ENCODE measurements at places on chromosomes 6 and 20.

GRCh38 chr20:33442136-33443005, 1.2 kb downstream of the SNTA1 start:
- no peaks in the 10 kb centered on the region for H3K36me3 ChIP-seq
- H3K27me3 ChIP-seq, result no peaks in the 10 kb centered on the region
- peaks cover 20% of the 10 kb centered on the region for H3K4me1 ChIP-seq
- no peak overlapping the region for H3K27ac ChIP-seq
- no peak for DNase-seq

DNA sequence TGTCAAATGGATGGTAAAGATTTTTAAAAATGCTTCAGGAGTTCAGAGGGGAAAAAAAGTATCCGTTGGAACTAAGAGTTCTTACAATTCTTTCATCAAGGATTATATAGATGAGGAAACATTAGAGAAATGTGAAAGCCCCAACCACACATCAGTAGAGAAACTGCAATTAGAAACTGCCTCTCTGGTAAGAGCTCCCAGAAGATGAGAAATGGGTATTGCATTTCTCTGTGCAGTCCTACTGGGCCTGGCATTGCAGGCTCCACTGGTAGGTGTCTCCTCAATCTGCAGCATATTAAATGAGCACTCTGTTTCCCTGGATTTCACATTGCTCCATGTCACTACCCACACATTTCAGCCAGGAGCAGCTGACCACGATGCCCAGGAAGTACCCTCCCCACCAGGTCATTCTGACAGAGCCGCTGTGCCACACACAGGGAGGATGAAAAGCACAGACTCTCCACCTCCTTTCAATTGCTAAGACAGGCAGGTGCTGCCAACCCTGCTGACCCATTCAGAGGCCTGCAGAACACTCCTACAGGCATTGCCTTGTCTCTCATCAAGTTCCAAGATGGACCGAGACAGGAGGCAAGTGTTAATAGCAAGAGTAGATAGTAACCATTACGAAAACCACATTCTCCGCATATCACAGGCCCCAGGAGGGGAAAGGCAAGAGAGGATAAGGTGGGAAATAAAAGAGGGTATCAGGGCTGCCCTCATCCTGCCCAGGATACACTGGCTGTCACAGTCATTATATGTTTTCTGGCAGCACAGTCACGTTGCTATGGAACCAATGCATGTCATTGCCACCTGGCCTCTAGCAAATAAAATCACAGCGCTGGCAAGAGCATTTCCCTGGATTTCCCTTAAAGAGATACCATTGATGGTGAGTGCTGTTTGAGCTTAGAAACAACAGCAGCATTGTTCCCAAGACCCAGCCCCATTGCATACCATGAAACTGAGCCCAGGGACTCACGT, 241.7 kb downstream of the ATXN1 start:
- DNase-seq, result no peak
- H3K4me1 ChIP-seq, result peaks cover 13% of the 10 kb centered on the region
- H3K4me3 ChIP-seq, result no peak overlapping the region

DNA sequence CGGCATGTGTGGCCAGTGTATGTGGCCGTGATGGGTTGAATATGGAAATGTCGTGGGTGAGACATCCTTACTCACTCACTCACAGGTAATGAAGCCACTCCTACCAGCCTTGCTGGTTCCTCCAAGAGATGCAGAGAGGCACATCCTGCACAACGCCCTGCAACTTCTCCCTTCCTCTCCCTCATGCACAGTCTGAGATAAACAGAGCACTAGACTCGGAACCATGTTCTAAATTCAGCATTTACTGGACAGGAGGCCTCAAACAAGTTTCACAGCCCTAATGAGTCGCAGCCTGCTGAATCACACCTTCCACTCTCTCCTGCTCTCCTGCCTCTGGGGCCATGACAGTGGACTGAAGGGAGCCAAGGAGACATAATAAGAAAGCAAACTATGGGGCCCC, 91.2 kb downstream of the ISM1 start:
- H3K27ac ChIP-seq, result no peak overlapping the region
- no peak overlapping the region for H3K4me3 ChIP-seq
- H3K27me3 ChIP-seq, result no peaks in the 10 kb centered on the region
- no peaks in the 10 kb centered on the region for H3K4me1 ChIP-seq

GRCh38 chr6:5394280-5394679, 133.0 kb downstream of the FARS2 start:
- no peaks in the 10 kb centered on the region for H3K27me3 ChIP-seq
- no peak overlapping the region for H3K4me3 ChIP-seq
- no peak overlapping the region for H3K27ac ChIP-seq
- H3K4me1 ChIP-seq, result no peaks in the 10 kb centered on the region

DNA sequence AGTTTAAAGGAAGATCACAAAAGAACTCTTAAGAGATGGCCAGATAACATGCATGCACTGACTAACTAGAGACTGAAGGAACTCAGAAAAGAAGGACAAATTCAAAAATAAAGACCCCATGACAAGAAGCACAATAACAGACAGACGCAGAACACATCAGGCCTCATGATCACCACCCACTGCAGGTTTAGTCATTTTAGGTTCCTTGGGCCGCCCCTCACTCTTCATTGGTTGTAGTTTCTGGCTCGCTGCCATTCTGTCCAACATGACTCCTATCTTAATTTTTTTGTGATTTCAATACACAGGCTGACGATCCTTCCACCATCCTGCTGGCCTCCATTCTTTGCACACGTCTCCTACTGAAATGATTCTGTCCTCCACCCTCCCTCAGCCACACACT, 21.6 kb downstream of the STX7 start:
- no peak overlapping the region for H3K27ac ChIP-seq
- H3K36me3 ChIP-seq, result peaks cover 38% of the 10 kb centered on the region
- peaks cover 8% of the 10 kb centered on the region for H3K4me1 ChIP-seq
- no peaks in the 10 kb centered on the region for H3K27me3 ChIP-seq
- peak overlapping the region; percentile 71 for H3K4me3 ChIP-seq

DNA sequence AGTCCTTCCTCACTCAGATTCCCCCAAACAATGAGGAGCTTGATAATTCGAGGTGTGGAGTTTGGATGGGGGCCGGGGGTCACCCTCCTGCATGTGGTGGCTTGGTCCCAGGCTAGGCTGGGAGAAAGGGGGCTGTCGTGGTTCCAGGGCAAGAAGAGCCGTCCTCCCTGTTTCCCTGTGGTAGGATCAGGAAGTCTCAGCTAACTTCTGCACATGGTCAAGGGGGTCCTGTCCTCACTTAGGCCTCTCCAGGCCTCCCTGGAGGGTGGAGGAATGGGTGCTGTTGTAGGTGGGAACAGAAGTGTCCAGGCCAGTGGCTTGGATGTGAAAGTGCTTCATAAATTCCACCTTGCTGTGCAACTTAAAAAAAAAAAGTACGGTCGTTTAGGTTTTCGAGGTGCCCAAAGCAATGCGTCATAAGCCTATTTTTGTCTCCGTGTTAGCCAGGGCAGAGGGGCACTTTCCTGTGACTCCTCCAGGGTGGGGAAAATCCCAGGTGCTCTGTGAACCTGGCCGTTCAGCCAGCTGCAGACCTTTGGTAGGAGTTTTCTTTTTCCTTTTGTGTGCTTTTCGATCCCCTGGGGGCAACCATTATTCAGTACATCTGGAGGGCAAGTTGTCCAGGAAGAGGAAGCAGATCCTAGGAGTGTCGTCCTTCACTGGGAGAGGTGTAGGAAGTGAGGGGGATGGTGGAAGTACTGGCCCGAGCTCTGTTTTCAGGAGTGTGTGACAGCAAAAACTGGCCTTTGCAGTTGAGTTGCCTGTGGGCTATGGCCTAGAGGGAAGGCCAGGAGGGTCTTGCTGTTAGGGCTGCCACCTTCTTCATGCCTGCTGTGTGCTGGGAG, 9.6 kb downstream of the IGF2R start:
- peak overlapping the region; percentile 10 for H3K4me3 ChIP-seq
- DNase-seq, result peak; percentile 63
- peaks cover 39% of the 10 kb centered on the region for H3K4me1 ChIP-seq
- no peaks in the 10 kb centered on the region for H3K27me3 ChIP-seq

- no peak overlapping the region for H3K4me3 ChIP-seq
- no peak for DNase-seq
- H3K4me1 ChIP-seq, result peaks cover 4% of the 10 kb centered on the region
- peaks cover 15% of the 10 kb centered on the region for H3K27me3 ChIP-seq
- H3K27ac ChIP-seq, result no peak overlapping the region
Observed at GRCh38 chr6:109508166-109508860, 25.3 kb upstream of the ZBTB24 start.

DNA sequence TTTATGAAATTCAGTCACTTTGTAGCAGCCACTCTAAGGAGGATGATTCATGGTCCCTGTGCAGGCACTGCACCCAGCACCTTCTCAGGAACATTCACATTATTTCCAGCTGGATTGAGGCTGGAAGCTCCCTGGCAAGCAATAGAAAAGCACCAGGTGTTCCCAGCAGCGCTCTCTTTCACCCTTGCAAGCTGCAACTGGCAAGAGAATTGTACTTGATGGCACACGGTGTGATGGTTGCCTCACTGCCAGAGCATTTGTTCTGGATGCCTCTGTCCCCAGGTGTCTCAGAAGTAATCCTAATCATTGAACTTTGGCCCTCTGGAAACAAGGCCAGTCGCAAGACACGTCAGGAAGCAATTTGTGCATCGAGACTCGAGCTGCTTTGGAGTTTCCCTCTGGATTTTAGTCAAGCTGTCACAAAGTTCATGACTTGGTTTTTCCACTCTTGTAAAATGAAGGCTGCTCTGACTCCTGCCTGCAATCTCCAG, 24.9 kb upstream of the PHACTR2 start:
- no peaks in the 10 kb centered on the region for H3K36me3 ChIP-seq
- H3K27me3 ChIP-seq, result no peaks in the 10 kb centered on the region

GRCh38 chr6:118722829-118723813, 71.7 kb upstream of the CEP85L start:
- no peak overlapping the region for H3K4me3 ChIP-seq
- no peak overlapping the region for H3K27ac ChIP-seq
- no peaks in the 10 kb centered on the region for H3K36me3 ChIP-seq
- H3K4me1 ChIP-seq, result no peaks in the 10 kb centered on the region
- no peak for DNase-seq
- H3K27me3 ChIP-seq, result no peaks in the 10 kb centered on the region

GRCh38 chr6:79902046-79902445, 45.3 kb downstream of the ELOVL4 start:
- no peaks in the 10 kb centered on the region for H3K4me1 ChIP-seq
- no peak overlapping the region for H3K27ac ChIP-seq
- no peak for DNase-seq
- H3K27me3 ChIP-seq, result no peaks in the 10 kb centered on the region
- H3K36me3 ChIP-seq, result no peaks in the 10 kb centered on the region

- H3K4me1 ChIP-seq, result no peaks in the 10 kb centered on the region
- no peak overlapping the region for H3K27ac ChIP-seq
- H3K36me3 ChIP-seq, result peaks cover 4% of the 10 kb centered on the region
- H3K4me3 ChIP-seq, result no peak overlapping the region
- no peaks in the 10 kb centered on the region for H3K27me3 ChIP-seq
Observed at GRCh38 chr6:27007020-27007419, 240.5 kb upstream of the PRSS16 start.

DNA sequence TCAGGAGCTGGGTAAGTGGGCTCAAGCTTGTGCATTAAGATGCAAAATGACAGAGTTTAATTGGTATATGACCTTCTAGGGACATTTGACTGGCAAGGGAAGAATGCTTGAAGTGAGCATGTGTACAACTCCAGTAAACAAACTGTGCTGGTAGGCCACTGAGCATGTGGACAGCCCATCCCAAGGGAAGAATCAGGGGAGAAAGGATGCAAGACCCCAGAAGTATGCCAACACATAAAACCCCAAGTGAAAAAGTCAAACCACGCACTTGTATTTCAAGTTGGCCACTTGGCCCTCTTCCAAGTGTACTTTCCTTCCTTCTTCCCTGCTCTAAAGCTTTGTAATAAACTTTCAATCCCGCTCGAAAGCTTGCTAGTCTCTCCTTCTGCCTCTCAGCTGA, 10.4 kb upstream of the THBD start:
- H3K27ac ChIP-seq, result no peak overlapping the region
- H3K27me3 ChIP-seq, result no peaks in the 10 kb centered on the region
- DNase-seq, result peak; percentile 55
- no peaks in the 10 kb centered on the region for H3K36me3 ChIP-seq
- peaks cover 7% of the 10 kb centered on the region for H3K4me1 ChIP-seq

DNA sequence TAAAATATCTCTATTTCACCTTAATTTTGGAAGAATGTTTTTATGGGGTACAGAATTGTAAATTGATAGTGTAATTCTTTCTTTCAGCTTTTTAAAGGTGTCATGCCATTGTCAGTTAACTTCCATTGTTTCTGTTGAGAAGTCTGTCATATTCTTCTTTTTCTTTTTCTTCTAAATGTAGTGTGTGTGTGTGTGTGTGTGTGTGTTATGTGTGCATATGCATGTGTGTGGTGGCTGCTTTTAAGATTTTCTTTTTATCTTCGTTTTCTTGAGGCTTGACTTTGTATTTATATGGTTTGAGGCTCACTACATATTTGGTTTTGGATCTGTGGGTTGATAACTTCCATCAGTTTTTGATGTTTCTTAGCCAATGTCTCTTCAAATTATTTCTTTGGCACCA, 176.5 kb downstream of the OGFRL1 start:
- DNase-seq, result no peak
- H3K4me1 ChIP-seq, result peaks cover 2% of the 10 kb centered on the region
- no peaks in the 10 kb centered on the region for H3K27me3 ChIP-seq
- H3K27ac ChIP-seq, result no peak overlapping the region
- H3K36me3 ChIP-seq, result no peaks in the 10 kb centered on the region

GRCh38 chr6:2630359-2630758, 120.4 kb downstream of the MYLK4 start:
- peak overlapping the region; percentile 41 for H3K27ac ChIP-seq
- H3K4me3 ChIP-seq, result no peak overlapping the region
- peak; percentile 94 for DNase-seq
- no peaks in the 10 kb centered on the region for H3K27me3 ChIP-seq

DNA sequence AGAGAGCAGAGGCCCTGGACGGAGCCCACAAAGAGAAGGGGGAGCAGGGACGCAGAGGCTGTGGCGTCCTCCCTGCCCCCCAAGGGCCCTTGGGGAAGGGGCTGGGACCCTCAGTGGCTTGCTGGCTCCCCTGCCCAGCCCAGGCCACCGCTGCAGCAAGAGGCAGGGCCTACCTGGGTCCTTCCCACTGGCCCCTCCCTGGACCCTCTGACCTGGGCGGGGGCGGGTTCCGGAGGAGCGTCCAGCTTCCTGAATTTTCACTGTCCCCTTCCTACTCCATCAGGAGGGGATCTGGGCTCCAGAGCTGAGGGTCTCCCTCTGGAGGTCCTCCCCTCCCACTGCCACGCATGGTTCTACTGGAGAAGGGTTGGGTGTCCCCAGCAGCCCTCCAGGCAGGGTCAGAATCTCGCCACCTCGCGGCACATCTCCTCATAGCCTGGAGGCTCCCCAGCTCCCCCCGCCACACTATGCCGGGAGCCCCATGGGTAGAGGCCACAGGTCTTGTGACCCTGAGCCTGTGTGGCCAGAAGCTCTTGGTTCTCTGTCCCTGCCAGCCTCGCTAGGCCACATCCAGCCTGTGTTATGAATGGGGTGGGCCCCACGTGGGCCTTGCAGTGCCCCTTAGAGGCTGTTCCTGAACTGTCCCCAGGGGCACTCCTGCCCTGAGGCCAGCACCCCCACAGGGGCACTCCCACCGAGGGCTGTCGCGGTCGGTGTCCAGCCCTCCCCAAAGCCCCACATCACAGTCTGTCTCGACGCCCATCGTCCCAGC, 1.0 kb upstream of the SOX18 start:
- peaks cover 81% of the 10 kb centered on the region for H3K27me3 ChIP-seq
- H3K36me3 ChIP-seq, result no peaks in the 10 kb centered on the region
- H3K4me3 ChIP-seq, result no peak overlapping the region
- no peak for DNase-seq
- no peak overlapping the region for H3K27ac ChIP-seq

Data from mesenchymal stem cell (in vitro differentiated cells and primary cell).